ENCODE measurements at places on chromosomes 13 and 19.

DNA sequence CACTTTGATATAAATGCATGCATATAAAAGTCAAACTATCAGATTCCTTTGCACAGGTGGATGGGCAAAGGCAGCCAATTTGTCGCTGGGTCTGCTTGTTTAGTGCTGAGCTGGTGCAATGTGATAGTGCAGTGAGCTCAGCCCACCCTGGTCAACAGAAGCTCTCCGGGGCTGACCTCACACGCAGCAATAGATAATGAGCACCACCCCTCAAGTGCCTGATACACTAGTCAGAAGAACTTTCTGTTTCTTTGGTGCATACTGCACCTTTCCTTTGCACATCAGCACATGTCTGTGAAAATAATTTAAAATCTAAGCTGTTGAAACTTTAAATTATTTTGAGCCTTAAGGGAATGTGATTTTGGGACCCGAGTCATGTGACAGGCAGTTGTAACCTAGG is 20.2 kb downstream of the ATP8A2 start:
- no peak for DNase-seq

DNA sequence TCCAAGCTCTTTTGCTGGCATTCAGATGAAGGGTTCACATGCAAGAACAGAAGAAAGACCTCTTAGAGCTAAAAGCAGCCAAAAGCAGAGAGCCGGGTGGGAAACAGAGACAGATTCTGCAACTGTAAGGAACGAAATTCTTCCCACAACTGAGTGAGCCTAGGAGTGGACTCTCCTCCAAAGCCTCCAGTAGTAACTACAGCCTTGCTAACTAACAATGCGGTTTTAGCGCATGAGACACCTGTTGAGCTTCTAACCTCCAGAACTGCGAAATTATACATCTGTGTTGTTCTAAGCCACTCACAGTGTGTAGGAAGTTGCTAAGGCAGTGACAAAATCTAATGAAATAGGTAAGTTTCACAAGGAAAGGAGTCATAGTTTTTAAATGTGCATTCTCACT is 98.1 kb upstream of the SLITRK1 start:
- no peak for DNase-seq

DNA sequence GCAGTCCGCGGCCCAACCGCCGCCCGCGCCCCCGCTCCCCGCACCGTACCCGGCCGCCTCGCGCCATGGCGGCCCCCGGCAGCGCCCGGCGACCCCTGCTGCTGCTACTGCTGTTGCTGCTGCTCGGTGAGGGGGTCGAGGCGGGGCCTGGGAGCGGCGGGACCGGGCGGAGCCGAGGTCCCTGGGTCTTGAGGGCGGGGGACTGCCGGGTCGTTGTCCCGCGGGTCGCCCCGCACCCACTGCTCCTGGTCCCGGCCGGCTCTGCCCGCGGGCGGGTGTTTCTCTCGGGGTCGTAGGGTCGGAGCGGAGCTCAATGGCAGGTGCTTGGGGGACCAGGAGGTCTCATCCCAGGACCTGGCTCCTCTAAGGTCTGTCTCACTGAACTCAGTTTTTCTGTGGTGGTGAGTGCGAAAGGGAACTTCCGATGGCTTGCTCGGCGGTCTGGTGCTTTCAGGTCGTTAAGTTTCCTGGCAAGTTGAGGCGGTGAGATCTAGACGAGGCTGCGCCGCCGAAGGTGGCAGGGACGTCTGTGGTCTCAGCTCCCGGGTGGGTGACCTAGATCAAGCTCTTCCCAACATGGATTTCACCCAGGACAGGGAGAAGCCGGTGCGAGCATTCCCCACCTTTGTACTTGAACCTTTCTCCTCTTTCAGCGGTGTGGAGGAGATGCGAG is 467 bp downstream of the LAMP1 start:
- no peak for DNase-seq

DNA sequence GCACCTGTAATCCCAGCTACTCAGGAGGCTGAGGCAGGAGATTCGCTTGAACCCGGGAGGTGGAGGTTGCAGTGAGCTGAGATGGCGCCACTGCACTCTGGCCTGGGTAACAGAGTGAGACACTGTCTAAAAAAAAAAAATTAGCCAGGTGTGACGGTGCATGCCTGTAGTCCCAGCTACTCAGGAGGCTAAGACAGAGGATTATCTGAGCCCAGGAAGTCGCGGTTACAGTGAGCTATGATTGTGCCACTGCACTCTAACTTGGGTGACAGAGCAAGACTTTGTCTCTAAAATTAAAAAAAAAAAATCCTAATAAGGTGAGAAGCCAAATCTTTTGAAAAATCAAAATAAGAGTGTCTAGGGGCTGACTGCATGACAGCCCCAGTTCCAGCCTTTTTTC is 9.7 kb upstream of the CEBPA start:
- no peak for DNase-seq

- no peak for DNase-seq
Observed at GRCh38 chr13:113756441-113757097, 2.5 kb upstream of the TMEM255B start.

GRCh38 chr13:48431987-48432615 is 19.2 kb upstream of the LPAR6 start:
- DNase-seq, result no peak

DNA sequence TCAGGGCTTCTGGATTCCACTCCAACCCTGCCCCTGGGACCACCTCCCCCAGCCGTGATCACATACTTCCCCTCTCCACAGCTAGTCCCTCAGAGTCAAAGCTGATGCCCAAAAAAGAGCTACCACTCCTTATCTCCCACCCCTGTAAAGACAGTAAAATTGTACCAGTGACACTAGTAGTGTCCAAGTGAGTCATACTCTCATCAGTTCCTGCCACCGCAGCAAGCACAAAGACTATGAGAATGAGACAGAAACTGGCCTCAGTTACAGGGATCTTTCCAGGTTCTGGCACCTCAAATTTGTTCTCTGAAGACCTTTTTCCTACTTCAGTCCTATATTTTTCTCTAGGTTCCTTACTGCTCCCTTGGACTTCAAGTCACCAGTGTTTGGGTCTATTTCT is 144.2 kb downstream of the SPRY2 start:
- no peak for DNase-seq

DNA sequence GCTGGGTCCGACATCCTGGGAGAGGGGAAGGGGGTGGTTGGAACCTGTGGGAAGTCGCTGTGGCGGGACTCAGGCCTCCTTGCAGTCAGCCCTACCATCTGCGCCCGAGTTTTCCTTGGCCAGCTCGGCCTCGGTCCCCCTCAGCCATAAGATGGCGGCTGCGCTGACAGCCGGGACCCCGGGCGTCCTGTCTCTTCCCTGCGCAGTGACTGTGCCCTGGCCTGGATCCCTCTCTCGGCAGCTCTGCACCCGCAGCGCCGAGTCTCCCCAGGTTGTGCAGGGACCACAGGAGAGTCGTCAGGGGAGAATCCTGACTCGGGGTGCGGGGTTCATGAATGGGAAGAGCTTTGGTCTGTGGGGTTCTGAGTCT is 345 bp downstream of the ZNF257 start:
- no peak for DNase-seq

DNA sequence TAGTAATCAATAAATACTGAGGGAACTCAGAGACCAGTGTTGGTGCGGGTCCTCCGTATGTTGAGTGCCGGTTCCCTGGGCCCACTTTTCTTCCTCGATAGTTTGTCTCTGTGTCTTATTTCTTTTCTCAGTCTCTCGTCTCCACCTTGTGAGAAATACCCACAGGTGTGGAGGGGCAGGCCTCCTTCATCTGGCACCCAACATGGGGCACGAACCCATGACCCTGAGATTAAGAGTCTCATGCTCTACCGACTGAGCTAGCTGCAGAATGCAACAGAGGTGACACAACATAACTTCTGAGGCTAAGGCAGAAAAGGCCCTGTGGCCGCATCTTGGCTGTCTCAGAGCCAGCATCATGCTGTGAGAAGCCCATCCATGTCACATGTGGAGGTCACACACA is 5.3 kb upstream of the ZNF613 start:
- no peak for DNase-seq

DNA sequence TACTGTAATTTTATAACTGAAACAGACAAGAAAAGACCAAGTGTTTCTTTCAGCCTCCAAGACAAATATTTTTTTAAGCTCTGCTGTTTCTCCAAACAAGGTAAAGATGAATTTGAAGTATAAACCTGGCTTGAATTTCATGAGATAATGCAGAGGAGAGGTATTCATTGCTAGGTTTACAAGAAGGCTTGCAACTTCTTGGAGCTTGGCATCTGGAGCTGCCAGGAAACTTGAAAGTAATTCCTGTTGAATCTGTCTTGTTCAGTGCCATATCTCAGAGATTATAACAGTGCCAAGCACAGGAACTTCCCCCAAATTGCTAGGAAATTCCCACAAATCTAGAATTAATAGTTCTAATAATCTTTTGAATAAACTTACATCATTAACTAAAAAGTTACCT is 70.9 kb downstream of the CDK8 start:
- DNase-seq, result no peak

GRCh38 chr13:73676550-73677047 is 457.6 kb downstream of the KLF12 start:
- DNase-seq, result no peak

- DNase-seq, result no peak
Observed at GRCh38 chr13:106589716-106590115, 21.8 kb upstream of the ARGLU1 start.

GRCh38 chr19:50817941-50818858 is 5.4 kb downstream of the KLK1 start:
- DNase-seq, result peak; percentile 97

DNA sequence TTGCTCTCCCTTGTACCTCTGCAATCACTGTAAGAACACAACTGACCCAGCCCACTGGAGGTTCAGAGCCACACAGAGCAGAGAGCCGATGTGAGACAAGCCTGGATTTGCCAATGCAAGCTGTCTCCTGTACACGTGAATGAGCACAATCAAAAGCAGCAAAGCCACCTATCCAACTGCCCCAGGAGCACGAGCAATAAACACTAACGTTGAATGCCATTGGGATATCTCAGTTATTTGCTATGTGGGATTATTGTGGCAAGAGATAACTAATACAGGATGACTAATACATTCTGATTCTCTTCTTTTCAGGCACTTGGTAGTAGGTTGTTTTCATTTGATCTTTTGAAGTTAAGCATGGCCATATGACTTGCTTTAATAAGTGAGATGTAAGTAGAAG is 85.2 kb upstream of the FAM216B start:
- DNase-seq, result no peak

GRCh38 chr19:42409477-42409876 is 17.7 kb downstream of the LIPE start:
- no peak for DNase-seq

GRCh38 chr19:29478578-29479565 is 46.9 kb upstream of the VSTM2B start:
- DNase-seq, result peak; percentile 90

DNA sequence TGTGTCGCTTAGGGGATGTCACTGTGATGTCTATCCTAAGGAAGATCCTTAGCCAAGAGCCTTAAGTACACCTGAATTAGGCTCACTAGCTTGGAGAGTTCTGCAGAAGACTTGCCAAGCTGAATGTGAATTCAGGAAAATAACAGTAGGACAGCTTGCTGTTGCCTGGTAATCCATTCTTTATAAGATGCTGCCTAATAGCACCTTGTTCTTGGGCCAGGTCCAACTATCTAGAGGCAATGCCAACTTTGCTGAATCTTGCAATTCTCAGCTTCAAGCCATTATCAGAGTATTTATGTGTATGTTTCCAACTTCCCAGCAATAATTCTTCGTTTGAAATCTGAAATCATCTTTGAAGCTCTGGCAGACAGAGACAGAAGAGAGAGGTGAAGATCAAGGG is 102.8 kb downstream of the PCDH17 start:
- no peak for DNase-seq

DNA sequence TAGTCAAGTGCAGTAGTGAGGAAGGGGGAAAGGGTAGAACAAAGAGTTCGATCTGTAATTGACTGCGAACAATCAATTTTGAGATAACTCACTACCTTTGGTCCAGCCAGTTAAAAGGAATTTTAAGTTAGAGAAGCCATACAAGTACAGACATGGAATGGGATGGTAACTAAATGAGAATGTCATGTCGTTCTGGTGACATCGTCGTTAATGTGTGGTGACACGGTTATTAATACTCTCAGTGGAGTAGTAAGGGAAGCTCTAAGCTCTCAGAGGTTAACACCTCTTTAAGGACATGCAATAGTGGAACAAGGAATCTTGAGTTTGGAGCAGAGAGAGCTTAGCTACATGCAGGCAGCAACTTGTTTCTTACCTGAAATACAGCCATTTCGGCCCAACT is 154.9 kb upstream of the KLF12 start:
- DNase-seq, result no peak

GRCh38 chr19:50050406-50051227 is 24.8 kb downstream of the ZNF473 start:
- peak; percentile 87 for DNase-seq

GRCh38 chr19:3406571-3407111 is 40.3 kb downstream of the NFIC start:
- no peak for DNase-seq

- peak; percentile 53 for DNase-seq
Observed at GRCh38 chr13:112510002-112510780, 77.8 kb downstream of the TUBGCP3 start.

DNA sequence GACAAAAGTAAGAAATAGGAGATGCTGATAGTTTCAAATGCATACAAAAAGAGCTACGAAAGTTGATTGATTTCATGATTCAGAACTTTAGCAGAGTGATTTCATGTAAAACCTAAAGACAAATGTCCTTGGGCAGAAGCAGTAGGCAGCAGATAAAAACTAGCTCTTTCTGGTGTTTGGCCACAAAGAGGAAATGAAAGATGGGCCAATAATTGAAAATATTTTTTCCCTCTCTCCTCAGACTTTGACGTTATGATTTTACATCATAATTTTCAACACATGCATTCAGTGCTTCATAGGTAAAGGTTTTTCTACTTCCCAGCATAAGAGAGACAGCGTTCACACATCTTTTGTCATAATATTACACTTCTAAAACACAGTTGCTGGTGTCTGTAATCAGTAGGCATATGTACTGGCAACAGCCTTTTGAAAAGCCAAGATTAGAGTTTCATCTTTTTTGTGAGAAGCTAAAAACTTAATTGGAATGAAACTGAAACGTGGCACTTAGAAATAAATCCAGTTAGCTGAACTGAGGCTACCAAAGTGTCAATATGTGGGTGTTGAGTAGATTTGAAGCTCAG is 9.3 kb downstream of the SCEL start:
- no peak for DNase-seq

DNA sequence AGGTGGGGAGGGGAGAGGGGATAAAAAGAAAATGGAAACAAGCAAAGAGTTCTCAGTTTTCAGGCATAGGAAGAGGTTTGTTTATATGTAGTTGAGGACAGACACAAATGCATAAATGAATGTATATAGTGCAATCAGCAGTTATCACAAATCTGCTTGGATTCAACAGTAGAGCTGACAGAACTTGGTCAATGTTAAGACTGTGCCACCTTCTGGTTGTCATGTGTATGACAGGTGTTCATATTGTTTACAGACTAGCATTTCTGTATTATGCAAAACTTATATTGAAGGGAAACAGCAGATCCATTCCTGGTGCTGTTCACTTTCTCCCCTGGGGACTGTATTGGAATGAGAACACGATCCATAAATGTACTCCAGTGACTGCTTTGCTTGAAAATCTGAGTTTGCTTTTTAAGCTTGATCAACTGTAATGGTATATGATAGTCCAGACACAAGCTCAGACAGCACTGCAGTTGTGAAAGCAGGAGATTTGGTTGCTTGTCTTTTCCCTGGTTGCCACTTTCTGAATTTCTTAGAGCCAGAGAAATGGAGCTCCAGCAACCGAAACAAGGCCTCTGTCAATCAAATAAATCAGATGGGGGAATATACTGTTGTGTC is 319.5 kb upstream of the OBI1 start:
- no peak for DNase-seq

Measured in WTC11 (cell line).